Epithelial cell of proximal tubule (primary cell): ENCODE measurements at places on chromosomes 16 and 17.

GRCh38 chr16:84827897-84828296 lies 8.1 kb downstream of the CRISPLD2 start:
- DNase-seq: no peak

DNA sequence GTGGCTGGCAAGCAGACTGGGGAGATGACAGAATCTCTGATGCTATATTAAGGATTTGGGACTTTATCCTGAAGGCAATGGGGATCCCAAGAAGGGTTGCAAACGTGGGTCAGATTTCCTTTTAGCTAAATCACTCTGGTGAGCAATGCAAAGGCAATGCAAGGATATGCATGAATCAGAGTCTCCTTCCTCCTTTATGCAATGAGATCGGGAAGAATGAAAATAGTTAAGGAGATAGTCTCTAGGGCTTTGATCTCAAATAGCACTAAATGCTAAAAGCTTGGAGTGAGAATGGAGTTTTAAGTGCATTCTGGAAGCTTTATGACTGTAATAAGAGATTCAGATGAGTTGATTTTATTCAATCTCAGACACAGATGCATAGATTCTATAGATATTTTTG lies 27.2 kb upstream of the SHISA9 start:
- no peak for DNase-seq

DNA sequence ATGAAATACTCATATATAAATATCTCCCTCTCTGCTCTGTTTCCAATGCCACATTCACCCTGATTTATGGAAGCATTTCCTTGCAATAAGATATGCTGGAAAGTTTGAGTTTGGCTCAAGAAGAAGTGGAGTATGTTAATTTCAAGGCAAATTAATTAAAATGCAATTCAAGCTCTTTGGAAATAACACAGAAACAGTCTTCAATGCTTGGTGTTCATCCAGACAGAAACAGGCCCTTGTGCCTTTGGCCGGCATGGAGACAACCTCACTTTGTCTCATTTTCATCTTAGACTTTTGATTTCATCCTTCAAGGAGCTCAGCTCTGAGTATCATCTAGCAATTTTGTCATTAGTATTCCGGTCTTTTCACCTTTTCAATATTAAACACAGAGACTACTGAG lies 210.0 kb downstream of the C16orf95 start:
- DNase-seq: no peak

GRCh38 chr16:81513204-81514040 lies 68.8 kb downstream of the CMIP start:
- no peak for DNase-seq

DNA sequence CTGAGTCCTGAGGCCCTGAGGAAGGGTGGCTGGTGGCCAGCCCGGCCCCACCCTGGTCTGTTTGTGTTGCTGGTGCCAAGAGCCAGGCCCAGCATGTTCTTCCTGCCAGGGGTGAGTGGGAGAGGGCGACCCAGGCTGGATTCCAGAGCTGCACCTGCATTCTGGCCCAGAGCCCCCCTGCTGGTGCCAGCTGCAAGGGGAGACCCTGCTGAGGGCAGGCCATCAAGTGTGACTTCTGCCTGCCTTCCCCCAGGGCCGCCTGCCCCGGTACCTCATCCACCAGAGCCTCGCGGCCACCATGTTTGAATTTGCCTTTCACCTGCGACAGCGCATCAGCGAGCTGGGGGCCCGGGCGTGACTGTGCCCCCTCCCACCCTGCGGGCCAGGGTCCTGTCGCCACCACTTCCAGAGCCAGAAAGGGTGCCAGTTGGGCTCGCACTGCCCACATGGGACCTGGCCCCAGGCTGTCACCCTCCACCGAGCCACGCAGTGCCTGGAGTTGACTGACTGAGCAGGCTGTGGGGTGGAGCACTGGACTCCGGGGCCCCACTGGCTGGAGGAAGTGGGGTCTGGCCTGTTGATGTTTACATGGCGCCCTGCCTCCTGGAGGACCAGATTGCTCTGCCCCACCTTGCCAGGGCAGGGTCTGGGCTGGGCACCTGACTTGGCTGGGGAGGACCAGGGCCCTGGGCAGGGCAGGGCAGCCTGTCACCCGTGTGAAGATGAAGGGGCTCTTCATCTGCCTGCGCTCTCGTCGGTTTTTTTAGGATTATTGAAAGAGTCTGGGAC lies 2.4 kb upstream of the TCAP start:
- DNase-seq: no peak

DNA sequence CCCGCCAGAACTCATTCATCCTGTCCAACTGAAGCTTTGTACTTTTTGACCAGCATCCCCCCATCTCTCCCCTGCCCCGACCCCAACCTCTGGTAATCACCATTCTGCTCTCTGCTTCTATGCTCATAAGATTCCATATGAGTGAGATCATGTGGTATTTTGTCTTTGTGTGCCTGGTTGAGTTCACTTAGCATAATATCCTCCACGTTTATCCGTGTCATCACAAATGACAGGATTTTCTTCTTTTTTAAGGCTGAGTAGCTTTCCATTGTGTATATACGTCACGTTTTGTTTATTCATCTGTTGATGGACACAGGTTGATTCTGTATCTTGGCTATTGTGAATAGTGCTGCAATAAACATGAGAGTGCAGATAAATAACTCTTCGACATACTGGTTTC lies 278.9 kb downstream of the SNX29 start:
- DNase-seq: no peak

GRCh38 chr16:55367301-55367811 lies 43.4 kb downstream of the IRX6 start:
- DNase-seq: no peak

DNA sequence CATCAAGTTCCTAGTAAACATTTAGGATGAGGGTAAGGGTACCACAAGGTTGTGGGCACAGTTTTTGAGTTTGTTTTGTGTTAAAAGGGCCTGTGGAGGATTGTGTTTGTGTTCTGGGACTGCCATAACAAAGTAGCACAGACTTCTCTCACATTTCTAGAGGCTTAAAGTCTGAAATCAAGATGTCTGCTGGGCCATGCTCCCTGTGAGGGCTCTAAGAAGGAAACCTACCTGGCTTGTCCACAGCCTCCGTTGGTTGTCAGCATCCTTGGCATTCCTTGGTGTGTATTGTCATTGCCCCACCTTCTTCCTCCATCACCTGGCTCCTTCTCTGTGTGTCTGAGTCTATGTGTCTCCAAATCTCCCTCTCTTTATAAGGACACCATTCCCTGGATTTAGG lies 808.1 kb upstream of the RBFOX1 start:
- DNase-seq: no peak

DNA sequence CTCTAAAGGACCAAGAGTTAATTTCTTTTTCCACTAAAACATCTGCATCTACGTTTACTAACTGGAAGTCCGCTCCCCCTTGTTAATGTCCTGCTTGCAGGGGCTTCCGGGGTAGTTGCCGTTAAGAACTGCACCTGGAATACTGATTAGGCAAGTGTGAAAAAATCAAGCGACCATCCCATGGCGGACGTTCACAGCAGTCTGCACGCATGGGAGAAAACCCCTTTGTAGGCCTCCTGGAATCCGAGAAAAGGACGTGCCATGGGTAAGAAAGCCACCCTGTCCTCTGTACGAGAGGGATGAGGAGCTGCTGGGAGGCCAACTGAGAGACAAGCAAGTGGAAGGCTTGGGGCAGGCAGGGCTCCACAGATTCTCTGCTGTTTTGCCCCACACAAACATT lies 14.9 kb downstream of the SNN start:
- DNase-seq: no peak
